ENCODE measurements at places on chromosomes 13 and 19.

GRCh38 chr13:50255639-50256038, 240.4 kb downstream of the KCNRG start:
- DNase-seq, result no peak

DNA sequence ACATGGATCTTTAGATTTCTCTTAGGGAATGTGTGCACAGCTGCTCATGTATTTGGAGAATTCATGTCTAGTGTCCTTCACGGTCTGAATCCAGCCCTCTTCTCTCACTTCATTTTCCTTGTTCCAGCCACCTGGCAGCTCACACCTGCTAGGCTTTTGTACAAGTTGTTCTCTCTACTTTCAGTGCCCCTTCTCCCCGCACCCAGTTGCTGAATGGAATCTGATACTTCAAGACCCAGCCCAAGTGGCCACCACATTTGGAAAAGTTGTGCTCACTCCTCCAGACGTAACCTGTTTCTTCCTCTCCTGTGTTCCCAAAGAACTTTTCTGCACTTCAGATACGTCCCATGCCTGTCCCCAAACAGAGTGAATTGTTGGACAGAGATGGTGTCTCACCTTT, 235.6 kb downstream of the SHISA2 start:
- no peak for DNase-seq

DNA sequence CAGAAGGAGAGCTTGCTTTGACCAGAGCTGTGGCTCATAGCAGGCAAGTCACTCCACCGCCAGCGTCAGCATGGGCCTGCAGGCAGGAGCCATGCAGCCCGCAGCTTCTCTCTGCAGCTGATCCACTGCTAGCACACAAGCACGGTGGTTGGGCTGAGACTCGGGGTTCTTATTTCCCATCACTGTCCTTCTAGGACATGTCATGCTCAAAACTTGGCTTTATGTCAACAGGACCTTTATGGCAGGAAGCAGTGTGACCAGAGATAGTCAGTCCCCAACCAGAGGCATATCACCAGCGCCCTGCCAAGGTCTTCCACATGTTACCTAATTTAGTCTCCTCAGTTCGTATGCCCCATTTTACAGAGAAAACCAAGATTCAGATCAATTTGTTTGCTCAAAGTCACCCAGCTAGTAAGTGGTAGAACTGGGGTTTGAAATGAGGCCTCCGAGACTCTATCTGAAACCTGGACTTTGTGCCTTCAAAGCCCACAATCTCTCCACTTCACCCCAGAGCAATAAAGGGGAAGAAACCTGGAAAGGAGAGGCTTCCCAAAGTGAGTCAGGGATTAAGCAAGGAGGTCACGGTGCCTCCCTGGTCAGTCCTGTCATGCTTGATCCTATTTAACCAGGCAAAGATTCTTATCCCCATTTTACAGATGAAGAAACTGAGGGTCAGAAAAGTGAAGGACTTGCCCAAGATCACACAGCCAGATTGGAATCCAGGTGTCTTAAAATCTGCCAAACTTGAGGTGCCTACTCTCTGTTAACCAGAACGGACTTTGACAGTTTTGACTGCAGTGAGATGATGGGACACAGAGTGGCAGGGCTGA, 5.1 kb downstream of the TMEM272 start:
- DNase-seq, result no peak

GRCh38 chr13:57044910-57045309, 95.8 kb upstream of the PRR20A start:
- no peak for DNase-seq

DNA sequence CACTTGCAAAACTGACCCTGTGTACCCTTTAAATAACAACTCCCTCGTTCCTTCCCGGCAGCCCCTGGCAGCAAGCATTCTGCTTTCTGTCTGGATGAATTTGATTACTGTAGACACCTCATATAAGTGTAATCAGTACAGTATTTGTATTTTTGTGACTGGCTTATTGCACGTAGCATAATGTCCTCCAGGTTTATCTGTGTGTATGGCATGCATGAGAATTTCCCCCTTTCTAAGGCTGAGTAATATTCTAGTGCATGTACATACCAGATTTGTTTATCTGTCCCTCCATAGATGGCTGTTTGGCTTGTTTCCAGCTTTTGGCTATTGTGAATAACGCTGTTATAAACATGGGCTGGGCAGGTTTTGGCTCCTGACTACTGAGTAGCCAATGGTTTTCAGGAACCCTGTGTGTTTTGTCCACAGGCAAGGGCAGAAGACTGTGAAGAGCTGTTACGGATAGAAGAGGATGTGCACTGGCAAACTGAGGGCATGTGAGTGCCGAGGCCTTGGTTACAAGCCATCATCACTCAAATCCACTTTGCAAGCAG, 98.0 kb downstream of the ESD start:
- no peak for DNase-seq

DNA sequence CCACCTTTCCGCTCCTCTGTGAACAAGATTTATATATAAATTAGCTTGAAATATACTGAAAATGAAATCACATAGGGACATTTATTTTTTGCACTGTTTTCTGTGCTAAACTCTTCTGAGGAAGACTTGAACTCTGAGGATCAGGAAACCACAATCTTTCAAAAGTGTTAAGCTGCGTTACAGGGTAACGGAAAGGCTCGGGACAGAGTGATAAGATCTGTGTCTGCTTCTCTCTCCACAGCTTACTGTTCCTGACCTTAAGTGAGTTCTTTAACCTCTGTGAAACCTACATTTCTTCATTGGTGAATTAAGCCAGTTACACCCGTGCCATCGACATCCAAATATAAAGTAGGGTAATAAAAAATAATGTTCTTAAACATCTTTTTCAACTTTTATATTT, 38.9 kb downstream of the DACH1 start:
- no peak for DNase-seq

All from activated CD4-positive, CD25-positive, alpha-beta regulatory T cell (primary cell).